ENCODE measurements at places on chromosomes 3 and 15.

DNA sequence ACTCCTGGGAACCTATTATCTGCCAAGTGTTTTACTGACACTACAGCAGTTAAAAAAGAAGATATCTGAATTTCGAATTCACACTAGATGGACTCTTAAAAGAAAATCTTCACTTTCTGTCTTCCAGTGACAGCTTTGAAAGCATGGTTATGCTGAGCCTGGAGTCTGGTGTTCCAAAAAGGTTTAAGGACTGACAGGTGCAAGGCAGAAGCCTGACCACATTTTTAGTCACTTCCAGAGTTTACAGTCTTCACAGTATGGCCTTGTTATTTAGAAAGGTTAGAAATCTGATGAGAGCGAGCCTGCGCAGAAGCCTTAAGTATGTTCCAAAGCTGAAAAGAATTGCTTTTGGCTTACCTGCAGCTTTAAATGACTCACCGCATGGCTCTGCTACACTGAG is 59.9 kb downstream of the ETV5 start:
- no peak for DNase-seq

GRCh38 chr3:54021071-54021470 is 101.3 kb upstream of the CACNA2D3 start:
- DNase-seq: no peak

- DNase-seq: no peak
Measured at GRCh38 chr3:103446953-103447629, 1012.3 kb downstream of the ZPLD1 start.

- no peak for DNase-seq
Measured at GRCh38 chr3:19272296-19272695, 124.0 kb downstream of the KCNH8 start.

- peak; percentile 23 for DNase-seq
Measured at GRCh38 chr15:52039925-52040781, 21.1 kb downstream of the MAPK6 start.

GRCh38 chr3:189507856-189508255 is 123.3 kb upstream of the TP63 start:
- no peak for DNase-seq

DNA sequence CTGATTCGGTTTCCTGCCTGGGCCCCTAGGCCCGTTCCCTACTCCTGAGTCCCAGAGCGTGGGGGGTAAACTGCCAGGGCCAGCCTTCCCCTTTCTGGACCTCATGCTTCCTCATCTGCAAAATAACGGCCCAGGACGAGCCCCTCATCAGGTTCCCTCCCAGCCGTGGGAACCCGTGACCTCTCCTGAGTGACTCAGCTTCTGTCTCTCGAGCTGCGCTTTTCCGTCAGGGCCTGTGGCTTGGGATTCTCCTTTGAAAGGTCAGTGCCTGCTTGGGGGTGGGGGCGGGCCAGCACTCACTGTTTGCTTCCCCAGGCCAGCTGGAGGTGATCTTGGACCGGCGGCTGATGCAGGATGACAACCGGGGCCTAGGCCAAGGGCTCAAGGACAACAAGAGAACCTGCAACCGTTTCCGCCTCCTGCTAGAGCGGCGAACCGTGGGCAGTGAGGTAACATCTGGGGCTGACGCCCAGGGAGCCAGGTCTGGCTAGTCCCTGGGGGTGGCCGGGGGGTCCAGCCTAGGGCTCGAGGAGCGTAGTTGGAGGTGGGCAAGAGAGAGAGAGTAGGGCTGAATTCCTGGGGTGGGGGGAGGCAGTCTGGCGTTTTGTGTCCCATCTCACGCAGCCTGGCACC is 12.8 kb downstream of the MAN2A2 start:
- no peak for DNase-seq

- DNase-seq: no peak
Measured at GRCh38 chr3:31979001-31979697, 1.9 kb downstream of the OSBPL10 start.

GRCh38 chr3:125239266-125239665 is 26.7 kb upstream of the SLC12A8 start:
- DNase-seq: no peak

DNA sequence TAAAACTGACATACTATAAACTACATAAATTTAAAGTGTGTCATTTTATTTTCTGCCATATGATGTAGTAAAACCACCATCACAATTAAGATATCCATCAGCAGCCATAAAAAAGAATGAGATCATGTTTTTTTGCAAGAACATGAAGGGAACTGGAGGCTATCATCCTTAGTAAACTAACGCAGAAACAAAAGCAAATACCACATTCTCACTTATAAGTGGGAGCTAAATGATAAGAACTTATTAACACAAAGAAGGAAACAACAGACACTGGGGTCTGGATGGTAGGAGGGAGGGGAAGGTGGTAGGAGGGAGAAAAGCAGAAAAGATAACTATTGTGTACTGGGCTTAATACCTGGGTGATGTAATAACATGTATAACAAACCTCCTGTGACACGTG is 24.6 kb downstream of the CCDC14 start:
- no peak for DNase-seq

GRCh38 chr15:68630211-68630555 is 51.4 kb downstream of the CORO2B start:
- no peak for DNase-seq

GRCh38 chr3:46929324-46929723 is 47.2 kb downstream of the CCDC12 start:
- no peak for DNase-seq

- DNase-seq: no peak
Measured at GRCh38 chr3:186268616-186269448, 93.2 kb downstream of the DGKG start.

- no peak for DNase-seq
Measured at GRCh38 chr3:25692341-25692740, 27.6 kb upstream of the TOP2B start.

DNA sequence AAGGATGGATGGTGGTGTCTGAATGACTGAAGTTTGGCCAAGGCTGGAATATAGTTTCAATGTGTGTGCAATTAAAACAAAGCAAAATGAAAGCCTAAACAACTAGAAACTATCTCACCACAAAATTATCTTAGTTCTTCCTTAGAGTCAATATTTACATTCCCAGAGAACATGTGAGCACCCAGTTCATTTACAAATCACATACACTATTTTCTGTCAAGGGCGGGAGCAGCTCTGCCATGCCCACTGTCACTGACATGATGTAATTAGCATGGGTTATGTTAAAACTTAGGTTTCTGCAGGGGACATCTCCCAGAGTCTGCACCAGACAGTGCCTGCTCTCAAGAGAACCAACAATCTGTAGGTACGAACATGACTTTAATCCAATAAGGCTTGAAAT is 65.0 kb downstream of the PDZRN3 start:
- no peak for DNase-seq

DNA sequence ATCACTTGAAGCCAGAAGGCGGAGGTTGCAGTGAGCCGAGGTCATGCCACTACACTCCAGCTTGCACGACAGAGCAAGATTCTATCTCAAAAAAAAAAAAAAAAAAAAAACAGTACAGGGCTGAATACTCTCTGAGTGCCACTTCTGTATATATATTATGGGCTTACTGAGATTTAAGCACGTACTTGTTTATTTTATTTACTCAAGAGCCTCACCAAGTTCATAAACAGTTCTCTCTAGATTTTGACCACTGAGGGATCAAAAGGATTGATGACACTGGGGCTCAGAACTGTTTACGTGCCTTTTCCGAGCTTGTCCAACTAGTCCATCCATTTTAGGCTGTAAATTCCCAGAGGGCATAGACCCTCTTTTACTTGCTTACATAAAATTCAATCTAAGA is 81.5 kb downstream of the FRMD4B start:
- DNase-seq: no peak

GRCh38 chr3:15452961-15453360 is 25.6 kb downstream of the EAF1 start:
- DNase-seq: no peak

DNA sequence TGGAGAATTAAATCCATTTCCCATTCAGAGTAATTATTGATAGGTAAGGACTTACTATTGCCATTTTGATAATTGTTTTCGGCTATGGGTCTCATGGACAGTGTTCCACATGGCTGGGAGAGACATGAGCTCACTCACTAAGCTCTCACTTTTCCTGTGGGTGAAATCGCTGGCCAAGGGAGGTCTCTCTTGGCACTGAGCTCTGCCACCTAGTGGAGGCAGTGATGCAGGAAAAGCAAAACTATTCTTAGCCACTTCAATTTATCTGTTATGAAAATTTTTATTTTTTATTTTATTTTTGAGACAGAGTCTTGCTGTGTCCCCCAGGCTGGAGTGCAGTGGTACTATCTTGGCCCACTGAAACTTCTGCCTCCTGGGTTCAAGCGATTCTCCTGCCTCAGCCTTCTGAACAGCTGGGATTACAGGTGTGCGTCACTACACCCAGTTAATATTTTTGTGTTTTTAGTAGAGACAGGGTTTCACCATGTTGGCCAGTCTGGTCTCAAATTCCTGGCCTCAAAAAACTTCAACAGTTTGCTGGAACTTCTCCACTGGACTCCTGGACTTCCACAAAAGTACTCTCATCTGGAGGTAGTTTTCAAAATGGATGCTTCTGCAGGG is 4.7 kb upstream of the RNF13 start:
- DNase-seq: peak; percentile 76

GRCh38 chr3:149879872-149880271 is 66.9 kb downstream of the RNF13 start:
- peak; percentile 62 for DNase-seq

DNA sequence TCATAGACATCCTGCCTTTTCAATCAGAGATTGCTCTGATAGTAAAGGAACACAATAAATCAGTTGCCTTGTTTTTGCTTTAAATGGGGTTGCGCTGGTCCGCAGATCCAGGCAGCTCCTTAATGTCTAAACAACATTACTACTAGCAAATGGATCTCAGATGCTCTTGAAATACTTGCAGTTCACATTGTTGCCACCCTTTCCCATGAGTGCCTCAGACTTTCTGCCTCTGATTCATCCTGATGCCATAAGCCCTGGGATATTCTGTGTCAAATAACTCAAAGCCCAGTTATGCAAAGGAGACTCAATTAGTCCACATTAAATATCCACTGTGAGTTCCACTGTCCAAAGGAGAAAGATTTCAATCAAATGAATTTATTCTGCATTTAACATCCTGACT is 196.7 kb downstream of the PLCH1 start:
- peak; percentile 22 for DNase-seq

DNA sequence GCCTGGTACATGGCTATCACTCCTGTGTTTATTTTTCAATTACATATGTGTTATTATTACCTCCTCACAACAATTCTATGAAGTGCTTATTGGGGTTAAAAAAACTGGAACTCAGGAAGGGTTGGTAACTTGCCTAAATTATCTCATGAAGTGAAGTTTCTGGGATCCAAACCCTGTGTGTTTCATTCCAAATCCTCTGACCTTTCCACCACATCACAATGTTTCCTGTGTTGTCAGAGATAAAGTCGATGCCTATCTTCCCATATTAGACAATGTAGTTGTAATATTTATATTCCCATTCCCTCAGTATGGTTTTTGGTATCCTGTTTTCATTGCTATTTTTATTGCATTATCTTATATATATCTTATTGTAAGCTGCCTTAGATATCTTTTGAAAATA is 269.1 kb upstream of the CFAP20DC start:
- no peak for DNase-seq

DNA sequence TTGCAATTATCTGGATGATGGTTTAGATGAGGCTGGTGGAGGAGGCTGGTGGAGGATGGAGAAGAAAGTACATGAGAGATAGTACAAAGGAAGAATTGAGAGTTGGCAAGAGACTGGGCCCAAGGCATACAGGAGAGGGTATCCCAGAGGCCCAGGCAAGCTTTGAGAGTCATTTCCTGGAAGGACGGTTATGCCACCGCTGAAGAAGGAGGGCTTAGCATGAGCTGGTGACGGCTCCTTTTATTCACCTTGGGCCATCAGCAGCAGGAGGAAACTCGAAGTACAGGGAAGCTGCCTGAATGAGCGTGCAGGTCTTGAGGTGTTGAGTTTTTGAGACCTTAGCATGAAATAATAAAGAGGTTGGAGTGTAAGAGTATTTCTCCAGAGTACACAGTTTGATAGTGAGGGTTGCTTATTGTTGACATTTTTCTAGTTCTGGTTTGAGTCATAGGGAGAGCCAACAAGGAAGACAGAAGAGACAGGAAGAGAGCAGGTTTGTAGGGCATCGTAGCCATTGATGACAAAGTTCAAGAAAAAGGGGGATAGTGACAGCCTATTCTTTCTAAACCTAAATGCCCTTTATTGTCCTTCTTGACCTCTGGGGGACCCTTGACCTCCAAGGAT is 13.8 kb downstream of the THSD4 start:
- DNase-seq: no peak

GRCh38 chr3:185831195-185831594 is 6.4 kb upstream of the IGF2BP2 start:
- no peak for DNase-seq

GRCh38 chr15:66504563-66505429 is at the start of the genes RPL4 and ZWILCH:
RPL4 (minus strand) TSS chr15:66504855; CDS start chr15:66504790, 65 bp downstream.
ZWILCH (plus strand) TSS chr15:66505326; CDS start chr15:66505339, 13 bp downstream.
- DNase-seq: peak; percentile 92

DNA sequence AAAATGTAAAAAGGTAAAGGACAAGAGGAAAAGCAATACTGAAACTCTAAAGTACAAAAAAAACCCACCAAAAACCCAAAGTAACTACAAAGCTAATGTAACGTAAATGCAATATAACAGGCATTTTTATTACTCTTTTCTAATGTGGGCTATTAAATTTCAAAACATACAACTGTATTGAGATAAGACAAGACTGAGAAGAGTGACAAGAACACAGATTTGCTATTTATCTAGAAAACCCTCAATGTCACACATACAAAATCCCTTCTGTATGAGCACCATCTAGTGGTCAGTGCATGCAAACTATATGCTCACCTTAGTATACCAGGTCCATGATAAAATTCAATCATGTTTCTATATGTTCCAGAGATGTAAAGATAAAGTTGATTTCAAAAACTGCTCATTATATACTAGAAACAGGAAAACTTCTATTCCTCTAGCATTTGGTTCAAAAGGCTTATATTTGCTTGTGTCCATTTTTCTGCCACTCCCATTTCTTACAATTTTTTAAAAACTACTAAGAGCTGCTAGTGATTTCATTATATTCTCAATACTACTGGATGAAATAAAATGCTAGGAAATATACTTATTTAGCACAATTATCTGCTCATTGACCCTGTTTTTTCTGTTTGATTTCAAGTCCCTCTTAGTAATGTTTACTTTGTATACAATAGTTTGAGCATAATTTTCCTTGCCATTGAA is 111.4 kb downstream of the DLG1 start:
- DNase-seq: peak; percentile 55

DNA sequence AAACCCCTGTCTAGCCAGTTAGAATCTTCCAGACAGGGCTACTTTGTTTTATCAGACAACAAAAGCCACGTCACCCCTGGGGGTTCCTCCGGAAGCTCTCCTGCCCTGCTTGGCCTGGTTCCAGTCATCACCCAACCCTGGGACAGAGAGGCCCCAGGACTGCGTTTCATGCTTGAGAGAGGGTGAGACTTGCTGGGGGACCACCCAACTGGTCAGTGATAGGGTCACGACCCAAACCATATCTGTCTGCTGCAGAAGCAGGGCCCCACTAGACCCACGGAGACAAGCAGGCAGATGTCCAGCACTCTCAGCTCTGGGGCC is 1.2 kb downstream of the NT5DC2 start:
- DNase-seq: peak; percentile 63
